Fibroblast of skin of left biceps (primary cell): ENCODE measurements at places on chromosomes 4 and X.

DNA sequence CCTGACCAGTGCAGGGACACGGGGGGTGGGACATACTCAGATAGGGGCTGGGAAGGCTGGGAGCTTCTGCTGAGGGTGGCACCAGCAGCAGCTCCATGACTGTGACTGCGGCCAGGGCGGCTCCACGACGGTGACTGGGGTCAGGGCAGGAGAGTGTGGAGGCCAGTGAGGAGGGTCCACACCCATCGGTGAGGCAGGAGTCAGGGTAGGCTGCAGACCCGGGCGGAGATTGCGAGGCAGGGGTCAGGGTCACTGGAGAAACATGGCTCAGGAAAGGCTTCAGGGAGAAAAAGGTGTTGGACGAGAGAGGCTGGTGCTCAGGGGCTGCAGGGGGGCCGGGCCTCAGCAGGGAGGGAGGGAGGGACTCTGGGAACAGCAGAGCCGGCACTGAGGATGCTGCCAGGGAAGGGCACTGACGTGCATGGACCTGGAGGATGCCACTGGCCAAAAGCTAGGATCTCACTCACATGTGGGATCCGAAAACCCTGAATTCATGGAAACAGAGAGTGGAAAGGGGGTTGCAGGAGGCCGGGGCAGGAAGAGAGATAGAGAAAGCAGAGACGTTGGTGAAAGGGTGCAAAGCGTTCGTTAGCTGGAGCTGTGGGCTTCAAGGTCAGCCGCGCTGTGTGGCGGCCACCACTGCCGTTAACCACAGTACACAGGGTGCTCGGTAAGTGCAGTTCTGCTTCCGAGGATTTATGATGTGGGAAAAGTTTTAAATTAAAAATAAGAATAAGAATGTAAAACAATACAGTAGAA, 22.0 kb downstream of the ATP5ME start:
- DNase-seq = no peak

- DNase-seq = no peak
Measured at GRCh38 chrX:137290011-137290410, 256.2 kb upstream of the GPR101 start.

- DNase-seq = no peak
Measured at GRCh38 chr4:13118633-13119032, 365.5 kb downstream of the RAB28 start.

- DNase-seq = no peak
Measured at GRCh38 chr4:182142176-182143085, 100.8 kb upstream of the TENM3 start.

DNA sequence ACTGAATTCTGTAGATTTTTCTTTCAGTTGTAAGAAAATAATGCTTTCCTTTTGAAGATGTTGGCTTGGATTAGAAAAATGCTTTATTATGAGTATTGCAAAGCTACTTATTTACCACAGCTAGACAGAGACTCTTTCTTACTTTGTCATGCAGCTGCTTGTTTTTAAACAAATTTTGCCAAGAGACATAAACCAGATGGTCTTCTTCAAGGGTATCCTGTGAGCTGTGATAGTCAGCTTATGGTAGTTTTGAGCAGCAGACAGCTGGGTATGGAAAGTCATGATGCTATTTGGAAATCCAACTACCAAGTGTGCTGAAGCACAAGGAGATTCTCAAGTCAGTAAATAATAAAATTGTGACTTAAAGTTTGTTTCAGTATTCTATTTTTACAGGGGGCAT, 941.5 kb downstream of the DMD start:
- DNase-seq = no peak

DNA sequence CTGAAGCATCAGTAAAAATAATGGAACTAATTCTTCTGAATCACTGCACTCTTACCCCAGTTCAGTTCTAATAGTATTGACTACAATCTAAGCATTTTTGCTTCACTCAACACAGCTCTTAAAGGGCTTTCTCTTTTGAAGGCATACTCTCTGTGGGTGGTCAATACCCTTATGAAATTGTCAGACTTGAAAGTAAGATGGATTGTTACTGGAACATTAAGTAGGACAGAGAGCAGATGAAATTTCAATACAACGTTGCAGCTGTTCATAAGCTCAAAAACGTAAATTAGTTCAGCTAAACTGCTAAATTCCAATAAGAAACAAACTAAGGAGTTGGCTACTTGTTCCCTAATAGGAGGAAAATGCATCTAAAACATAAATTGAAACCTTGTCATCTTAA, 352.3 kb upstream of the TENM3 start:
- no peak for DNase-seq

- no peak for DNase-seq
Measured at GRCh38 chr4:87109121-87109520, 111.3 kb downstream of the KLHL8 start.

DNA sequence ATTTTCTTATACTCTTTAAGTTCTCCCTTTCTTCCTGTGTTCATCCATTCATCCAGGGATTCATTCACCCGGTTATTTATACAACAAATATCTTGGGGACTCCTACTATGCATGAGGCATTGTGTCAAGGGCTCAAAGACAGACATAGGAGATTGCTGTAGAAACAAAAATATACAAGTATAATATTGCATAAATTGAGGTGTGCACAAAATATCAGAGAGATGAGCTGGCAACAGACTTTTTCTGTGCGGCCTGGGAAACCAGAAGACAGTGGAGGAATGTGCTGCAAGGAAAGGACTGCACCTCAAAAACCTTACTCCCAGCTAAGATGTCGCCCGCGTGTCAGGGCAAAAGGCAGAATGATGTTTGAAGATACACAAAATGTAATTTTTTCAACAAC, 9.6 kb downstream of the OTOP1 start:
- DNase-seq = no peak

DNA sequence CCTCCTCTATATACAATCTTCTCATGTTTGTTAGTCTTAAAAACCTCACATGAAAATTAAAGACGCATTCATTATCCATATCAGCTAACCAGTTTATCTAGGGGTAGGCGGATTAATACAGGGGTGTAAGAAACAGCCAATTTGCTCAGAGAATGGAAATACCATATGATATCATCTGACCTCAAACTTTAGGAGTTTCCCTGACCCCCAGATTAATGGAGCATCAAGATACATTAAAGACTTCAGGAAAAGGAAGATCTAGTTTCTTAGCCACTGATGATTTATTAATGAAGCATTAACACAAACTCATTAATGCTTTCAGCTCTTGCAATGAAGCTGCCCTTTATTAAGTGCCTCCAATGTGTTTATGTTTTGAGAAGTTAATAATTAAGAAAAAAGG, 67.5 kb downstream of the CAMK2D start:
- DNase-seq = no peak

- DNase-seq = no peak
Measured at GRCh38 chr4:3775005-3775404, 8.8 kb downstream of the ADRA2C start.
